ENCODE measurements at places on chromosomes 1 and 21.

- no peak for DNase-seq
These were observed 83.3 kb upstream of the DISP3 start for GRCh38 chr1:11395616-11396015.

DNA sequence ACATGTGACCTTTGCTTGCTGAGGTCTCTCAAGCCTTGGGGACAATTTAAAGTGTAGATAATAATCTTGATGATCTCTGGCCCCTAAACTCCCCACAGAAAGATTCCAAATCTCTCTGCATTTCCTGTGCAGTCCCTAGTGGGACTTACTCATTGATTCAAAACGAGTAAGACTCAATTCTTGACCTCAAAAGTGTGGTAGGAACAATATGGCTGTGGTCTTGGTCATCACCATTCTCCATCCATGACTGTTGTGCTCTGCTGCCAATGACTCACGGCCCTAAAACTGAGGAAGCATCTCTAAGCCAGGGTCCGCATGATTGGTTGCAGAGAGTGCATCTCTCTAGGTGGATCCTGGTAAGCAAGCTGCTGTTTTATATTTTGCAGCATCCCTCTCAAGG lies 268.0 kb downstream of the PTGER3 start:
- DNase-seq = no peak

- DNase-seq = no peak
These were observed 10.7 kb downstream of the ADAMTS5 start for GRCh38 chr21:26956216-26956615.

DNA sequence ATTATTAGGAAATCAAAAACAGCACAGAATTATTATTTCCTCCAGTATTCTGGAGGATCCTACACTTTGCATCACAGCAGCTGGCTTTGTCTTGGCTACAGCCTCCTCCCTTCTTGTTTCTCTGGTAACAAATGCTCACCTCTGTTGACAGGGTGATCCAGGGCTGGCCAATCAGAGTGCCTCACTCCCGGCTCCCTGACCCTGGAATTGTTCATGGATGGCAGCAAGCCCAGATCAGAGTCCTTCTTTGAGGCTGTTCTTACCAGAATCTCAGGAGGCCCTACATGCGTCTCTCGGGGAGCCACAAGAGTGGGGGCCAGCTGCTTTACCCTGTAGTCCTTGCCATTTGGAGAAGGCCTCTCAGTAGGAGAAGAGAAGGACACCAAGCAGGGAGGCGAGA lies 48.4 kb upstream of the IGSF5 start:
- no peak for DNase-seq

GRCh38 chr1:234591131-234591530 lies 18.8 kb downstream of the IRF2BP2 start:
- no peak for DNase-seq

DNA sequence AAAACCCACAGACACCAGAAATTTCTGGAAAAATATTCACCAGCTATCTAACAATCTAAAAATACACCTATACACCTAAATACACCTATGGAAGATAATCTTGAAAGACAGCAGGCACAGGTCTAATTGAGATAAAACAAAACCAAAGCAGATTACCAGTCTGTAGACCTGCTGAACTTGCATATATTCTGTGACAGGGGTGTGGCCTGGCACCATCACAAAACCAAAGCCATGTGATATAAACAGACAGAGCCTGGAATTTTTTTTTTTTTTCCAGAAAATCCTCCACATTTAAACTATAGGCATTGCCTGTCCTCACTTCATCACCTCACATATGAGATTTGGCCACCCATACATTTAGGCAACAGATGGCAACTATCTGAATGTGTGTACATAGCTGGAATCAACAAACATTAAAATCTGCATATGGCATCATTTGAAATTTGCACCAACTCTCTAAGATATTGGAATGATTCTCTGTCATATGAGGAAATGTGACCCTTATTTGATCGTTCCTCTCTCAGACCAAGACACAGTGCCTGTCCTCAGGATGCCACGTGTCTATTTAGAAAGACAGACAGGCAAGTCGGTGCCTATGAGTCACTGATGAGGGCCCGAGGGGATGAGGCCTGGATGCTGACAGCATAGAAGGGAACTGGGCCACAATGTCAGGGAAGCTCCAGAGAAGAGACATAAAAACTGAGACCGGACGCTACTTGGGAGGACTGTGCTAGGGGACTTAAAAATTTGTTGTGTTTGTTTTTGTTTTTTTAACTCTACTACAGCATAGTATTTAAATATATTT lies 32.6 kb downstream of the NMNAT2 start:
- DNase-seq = no peak

DNA sequence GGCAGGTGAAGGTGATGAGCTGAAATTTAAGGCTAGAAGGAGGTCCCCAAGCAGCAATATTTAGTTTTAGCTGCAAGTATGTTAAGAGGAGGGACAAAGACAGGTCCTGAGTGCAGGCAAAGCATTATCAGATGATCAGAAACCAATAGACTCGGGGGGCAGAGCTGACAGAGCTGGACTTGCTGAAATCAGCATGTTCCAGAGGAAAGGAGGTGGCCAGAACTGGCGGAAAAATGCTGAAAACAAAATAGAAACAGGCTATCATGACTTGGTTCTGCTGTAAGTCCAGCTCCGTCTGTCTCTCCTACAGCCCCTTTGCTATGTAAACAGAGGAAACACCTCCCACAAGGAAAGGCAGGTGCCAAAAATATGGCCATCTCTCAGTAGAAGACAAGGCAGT lies at the start of gene CD5L:
TSS of gene CD5L (minus strand) at position 101 of the 400 bp plus-strand sequence. CDS start 107 bp downstream, outside the sequence.
- no peak for DNase-seq

DNA sequence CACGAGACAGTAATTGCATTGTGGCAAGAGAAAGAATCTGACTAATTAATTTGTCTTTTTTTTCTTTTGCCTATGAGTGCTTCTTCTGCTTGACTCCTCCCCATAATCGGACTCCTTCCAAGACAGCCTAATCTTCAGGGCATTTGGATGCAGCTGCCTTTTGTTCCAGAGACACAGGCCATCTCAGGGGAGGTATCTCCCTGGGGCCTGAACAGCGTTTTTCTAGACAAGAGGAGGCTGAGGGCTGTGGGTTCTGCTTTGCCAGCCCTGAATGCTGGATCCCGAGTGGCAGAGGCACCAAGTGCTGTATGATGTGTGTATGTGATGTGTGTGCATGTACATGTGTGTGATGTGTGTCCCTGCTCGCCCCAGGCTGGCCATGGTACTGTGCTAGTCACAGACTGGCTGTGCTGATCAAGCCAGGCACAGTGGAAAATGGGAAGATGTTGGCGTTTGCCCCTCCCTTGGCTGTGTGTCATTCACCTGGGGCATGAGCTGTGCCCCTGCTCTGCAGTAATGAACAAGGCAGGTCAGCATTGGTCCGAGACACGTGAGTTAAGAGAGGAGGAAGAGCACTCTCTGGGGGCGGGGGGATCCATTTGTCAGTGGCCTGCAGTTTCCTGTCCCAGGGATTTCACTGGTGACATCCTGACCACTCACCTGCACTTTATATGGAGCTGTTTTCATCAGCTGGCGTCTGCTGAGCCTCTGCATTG lies 77.2 kb downstream of the ADARB1 start:
- DNase-seq = no peak

- DNase-seq = no peak
These were observed 30.5 kb downstream of the RHBG start for GRCh38 chr1:156399355-156400125.

GRCh38 chr1:14476170-14476955 lies 122.1 kb upstream of the KAZN start:
- DNase-seq = no peak

DNA sequence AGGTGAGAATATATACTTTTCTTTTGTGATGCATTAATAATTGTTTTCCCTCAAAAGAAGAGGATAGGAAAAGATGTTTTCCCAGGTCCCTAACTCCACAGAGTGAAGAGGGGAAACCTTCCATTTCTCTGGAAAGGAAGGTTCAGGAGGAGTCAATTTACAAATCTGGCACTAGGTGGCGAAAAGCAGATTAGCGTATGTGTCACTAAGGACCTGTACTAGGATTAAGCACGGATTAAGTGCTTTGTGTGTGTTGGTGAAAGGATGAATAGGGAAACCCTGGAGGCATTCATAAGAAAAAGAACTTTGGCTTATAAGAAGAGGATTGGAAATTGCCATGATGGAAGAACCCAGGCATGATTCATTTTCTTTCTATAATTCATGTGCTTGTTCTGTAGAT lies 410.1 kb upstream of the PLXNA2 start:
- no peak for DNase-seq

GRCh38 chr1:107532318-107532717 lies 391.5 kb downstream of the NTNG1 start:
- DNase-seq = no peak

DNA sequence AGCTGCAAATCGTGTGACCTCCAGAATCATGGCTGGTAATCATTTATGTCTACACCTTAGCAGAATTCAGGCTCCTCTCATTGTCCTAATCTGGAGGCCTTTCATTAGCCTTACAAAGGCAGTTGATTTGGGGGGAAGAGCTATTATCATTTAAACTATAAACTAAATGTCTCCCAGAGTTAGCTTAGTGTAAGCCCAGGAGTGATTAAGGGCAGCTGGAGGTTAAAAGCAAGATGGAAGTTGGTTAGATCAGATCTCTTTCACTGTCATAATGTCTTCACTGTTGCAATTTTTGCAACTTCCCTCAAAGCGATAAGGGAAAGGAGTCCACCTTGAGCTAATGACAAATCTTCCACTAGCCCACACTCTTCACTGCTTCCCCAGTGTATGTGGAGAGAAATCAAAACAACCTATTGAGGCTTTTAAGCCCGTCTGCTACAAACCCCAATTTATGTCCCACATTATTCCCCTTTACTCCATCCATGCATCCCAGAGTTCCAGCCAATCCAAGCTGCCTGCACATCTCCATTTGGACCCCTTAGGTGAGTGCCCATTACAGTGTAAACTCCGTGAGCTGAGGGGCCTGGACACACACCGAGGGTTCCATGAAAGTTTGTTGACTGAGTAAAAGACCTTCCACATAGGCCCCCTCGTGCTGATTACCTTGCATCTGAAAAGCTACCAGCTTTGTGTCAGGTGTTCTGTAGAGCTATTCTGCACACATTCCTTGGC lies 61.5 kb upstream of the KLHDC7A start:
- no peak for DNase-seq

DNA sequence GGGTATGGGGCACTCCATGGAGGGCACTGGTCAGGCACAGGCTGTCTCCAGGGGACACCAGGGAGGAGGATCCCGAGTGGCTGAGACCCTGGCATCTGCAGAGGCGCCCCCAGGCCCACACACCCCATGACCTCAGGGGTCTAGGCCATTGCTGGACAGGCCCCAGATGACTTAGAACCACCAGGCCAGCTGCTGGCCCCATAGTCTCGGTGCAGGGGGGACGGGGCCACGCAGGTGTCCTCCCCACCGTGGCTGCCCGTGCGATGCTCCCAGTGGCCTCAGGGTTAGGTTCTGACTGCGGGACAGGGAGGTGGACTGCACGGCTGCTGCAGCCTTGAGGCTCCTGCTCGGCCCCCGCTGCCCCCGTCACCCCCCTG lies 44.0 kb downstream of the MORN1 start:
- DNase-seq = no peak

GRCh38 chr1:16921391-16922185 lies at the start of gene CROCC:
Gene CROCC (plus strand): TSS chr1:16921931. CDS start chr1:16922019, 88 bp downstream.
- no peak for DNase-seq

GRCh38 chr1:198255784-198256183 lies 99.0 kb downstream of the NEK7 start:
- DNase-seq = no peak

DNA sequence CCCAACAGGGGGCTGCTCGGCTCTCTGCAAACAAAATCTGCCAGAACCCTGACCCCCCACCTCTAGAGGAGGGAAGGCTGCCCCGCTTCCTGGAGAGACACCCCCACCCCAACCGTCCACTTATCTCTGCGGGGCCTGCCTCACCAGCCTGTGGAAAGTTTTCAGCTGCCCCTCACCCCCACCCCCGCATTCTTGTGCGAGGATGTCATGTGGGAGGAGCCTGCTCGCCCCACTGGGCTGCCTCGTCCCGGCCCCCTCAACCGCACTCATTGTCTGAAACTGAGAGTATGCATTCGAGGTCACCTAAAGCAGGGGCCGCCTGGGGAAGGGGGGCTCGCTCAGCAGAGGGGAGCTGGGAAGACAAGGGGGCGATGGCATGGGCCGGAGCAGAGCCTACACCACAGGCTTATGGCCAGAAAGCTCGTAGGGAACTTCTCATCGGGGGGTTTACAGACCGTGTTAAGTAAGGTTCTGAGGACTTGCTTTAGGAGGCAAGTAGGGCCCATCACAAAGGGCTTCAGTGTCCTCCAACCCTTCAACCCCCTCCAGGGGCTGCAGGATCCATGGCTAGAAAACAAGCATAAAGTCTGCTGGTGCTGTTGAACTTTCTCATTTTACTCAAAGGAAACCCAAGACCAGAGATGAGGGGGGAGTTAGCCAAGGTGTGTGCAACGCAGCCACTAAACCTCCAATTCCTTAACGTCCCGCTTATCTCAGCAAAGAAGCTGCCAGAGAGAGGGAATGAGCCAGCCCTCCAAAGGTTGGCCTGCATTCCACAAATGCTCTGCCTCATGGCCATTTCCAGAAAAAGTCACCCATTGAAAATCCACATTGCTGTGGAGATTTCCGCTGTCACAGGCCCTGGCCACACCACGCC lies 9.4 kb downstream of the EPHA2 start:
- no peak for DNase-seq

DNA sequence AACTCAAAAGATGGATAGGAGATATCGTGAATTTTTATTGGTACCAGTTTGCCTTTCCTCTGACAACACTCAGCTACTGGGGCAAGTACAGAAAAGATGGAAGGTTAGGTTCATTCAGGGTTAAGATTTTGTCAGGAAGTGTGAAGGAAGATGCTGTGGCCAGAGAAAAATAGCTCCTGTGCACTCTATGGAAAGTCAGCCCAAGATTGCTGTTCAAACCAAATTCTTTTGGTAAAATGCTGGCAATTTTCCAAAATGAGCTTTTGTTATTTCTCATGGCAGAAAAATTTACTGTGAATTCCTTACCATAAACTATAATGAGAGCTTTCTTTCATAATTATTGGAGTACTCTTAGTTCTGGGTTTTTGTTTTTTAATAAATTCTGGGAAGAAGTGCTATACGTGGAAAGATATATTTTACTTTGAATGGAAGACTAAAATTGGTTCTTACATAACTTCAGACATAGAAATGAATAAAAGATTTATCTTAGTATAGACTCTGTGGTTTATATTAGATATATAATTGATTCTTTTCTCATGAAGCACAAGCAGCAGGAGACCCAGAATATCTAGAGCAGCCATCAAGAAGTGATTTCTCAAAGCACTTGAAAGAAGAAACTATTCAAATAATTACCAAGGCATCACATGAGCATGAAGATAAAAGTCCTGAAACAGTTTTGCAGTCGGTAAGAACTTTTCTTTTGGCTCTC lies 112.2 kb downstream of the USP25 start:
- no peak for DNase-seq

GRCh38 chr1:203049576-203050180 lies 23.4 kb downstream of the PPFIA4 start:
- DNase-seq = no peak
